ENCODE measurements at places on chromosomes 11 and 22.

GRCh38 chr11:115524572-115524971, 20.4 kb upstream of the CADM1 start:
- no peaks in the 10 kb centered on the region for H3K36me3 ChIP-seq
- H3K27me3 ChIP-seq: no peaks in the 10 kb centered on the region
- DNase-seq: no peak
- H3K27ac ChIP-seq: no peak overlapping the region
- peaks cover 4% of the 10 kb centered on the region for H3K4me1 ChIP-seq

DNA sequence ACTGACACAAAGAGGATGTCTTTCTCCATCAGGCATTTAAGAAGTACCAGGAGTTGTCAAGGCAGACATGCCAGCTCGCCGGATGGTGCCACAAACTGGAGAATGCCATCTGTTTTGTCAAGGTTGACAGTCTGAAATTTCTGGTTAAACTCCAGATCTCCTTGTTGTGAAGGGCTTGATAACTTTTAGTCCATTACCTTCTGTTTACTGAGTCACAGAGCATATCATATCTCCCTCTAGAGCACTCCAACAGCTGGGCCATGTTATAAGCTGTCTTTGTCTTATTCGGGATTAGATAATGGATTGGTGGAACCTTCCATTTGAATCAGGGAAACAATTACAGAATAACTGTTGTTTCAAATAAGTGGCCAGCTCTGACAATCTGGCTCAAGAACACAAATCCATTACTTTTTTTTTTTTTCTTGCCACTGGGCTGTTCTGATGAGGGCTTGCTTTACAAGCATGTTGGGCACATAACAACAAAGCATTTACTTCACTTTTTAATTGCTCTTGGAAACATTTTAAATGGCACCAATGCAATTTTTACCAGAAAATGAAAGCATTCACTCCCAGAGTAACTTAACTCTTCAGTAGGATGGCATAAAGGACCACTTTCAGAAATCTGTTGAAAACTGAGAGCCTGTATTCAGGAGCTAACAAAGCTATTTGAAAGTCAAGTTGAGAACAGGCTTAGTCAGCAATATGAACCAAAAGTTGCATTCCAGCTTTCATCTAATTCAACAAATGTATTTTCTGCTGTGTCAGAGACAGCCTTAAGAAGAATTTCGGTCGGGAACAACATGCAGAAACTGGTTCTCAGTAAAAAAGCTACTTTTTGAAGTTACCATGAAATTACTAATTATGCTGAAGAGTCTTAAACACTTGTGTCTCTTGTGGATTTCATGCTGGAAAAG, 227.6 kb upstream of the PITPNB start:
- DNase-seq: peak; percentile 16
- no peak overlapping the region for H3K4me3 ChIP-seq
- no peaks in the 10 kb centered on the region for H3K36me3 ChIP-seq
- no peaks in the 10 kb centered on the region for H3K27me3 ChIP-seq
- no peak overlapping the region for H3K27ac ChIP-seq

DNA sequence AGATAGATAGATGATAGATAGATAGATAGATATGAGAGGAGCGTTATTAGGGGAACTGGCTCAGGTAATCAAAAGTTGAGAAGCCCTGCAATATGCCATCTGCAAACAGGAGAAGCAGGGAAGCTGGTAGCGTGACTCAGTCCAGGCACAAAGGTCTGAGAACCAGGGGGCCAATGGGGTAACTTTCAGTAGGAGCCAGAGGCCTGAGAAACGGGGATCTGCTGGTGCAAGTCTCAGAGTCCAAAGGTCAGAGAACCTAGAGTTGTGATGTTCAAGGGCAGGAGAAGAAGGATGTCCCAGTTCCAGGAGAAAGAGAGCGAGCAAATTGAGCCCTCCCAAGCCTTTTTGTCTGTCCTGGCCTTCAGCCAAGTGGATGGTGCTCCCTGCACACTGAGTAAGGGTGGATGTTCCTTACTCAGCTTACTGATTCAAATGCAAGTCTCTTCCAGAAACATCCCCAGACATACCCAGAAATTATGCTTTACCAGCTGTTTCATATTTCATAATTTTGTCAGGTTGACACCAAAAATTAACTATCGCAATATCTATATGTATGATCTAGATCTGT, 87.8 kb upstream of the SLC22A12 start:
- no peak overlapping the region for H3K4me3 ChIP-seq
- H3K27ac ChIP-seq: no peak overlapping the region
- no peaks in the 10 kb centered on the region for H3K4me1 ChIP-seq

DNA sequence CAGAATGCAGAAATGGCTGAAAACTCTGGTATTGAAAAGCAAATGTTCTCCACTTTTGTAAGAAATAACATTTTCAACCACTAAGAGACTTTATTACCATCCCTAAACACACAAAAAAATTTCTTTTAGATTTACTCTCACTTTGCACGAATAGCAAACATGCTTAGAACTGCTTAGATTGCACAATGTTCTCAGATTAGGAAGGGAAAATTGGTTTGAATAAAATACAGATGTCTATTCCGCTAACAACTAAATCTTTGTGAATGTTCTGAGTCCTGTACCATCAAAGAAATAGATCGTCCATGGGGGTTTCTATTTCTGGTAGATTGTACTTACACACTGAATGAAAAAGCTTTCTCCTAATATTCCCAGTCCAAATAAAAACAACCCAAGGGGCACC, 40.1 kb downstream of the BDNF start:
- DNase-seq: no peak
- H3K4me3 ChIP-seq: no peak overlapping the region
- no peaks in the 10 kb centered on the region for H3K27me3 ChIP-seq

- no peak for DNase-seq
- no peaks in the 10 kb centered on the region for H3K27me3 ChIP-seq
- no peaks in the 10 kb centered on the region for H3K4me1 ChIP-seq
- no peak overlapping the region for H3K27ac ChIP-seq
- H3K4me3 ChIP-seq: no peak overlapping the region
- H3K36me3 ChIP-seq: no peaks in the 10 kb centered on the region
Measured at GRCh38 chr22:35601743-35602615, 15.2 kb downstream of the MB start.

All from kidney (tissue), 22 donors.